ENCODE measurements at places on chromosomes 11 and 22.
A peak's percentile ranks its signal among the peaks of the same experiment; 100 is the strongest.

- peak; percentile 83 for DNase-seq
These were observed 17.1 kb downstream of the MAFF start for GRCh38 chr22:38218661-38219622.

DNA sequence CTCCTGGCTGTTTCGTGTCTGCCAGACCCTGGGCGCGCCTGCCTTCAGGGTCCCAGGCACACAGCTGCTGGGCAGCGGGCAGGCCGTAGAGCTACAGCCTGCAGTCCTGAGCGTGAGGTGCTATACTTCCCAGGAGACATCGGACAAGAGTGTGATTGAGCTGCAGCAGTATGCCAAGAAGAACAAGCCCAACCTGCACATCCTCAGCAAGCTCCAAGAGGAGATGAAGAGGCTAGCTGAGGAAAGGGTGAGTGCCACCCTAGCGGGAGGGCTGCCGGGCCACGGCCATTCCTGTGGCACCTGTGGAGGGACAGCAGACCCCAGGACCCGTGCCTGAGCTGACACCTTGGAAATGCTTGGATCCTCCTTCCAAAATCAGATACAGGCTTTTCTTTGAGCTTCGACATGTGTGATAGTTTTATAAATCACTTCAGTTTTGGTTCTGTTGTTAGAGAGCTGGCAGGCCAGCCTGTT is 7.1 kb upstream of the RANBP1 start:
- DNase-seq = no peak

DNA sequence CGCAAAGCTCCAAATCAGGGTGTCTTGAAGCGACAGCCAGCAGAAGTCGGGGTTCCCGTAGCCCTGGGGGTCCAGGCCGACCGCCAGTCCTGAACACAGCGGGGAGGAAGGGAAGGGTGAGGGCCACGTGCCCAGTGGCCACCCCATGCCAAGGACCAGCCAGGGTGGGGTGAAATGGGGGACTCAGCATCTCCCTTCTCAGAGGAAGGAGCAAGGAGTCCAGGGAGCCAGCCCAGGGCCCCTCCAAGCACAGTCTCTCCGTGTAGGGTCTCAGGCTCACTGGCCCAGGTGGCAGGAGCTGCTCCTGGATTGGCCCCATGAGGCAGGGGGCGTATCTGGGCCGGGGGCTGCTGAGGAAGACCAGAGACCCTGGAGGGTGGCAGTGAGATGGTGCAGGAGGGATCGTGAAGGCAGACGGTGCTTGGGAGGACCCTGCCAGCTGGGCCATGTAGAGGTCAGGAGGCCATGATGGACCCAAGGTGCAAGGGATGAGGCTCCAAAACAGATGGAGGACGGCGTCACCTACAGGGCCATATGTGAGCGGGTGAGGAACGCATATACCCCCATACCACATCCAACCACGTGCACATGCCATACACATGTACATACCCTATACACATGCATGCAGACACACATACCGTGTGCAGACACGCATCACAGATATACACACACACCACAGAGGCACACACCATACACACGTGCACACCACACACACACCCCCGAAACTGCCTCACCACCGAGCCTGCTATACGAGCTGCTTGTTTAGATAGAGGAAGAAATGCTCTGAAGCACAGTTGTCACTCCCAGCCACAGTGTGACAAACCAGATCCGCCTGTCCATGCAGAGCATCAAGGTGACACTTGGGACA is 34.4 kb downstream of the TRMU start:
- DNase-seq = no peak

- DNase-seq = no peak
These were observed 4.1 kb downstream of the SYT13 start for GRCh38 chr11:45282081-45282480.

GRCh38 chr11:58574881-58575280 is 775 bp downstream of the LPXN start:
- DNase-seq = no peak

- DNase-seq = no peak
These were observed 71.4 kb upstream of the LINC01488 start for GRCh38 chr11:69409812-69410645.

DNA sequence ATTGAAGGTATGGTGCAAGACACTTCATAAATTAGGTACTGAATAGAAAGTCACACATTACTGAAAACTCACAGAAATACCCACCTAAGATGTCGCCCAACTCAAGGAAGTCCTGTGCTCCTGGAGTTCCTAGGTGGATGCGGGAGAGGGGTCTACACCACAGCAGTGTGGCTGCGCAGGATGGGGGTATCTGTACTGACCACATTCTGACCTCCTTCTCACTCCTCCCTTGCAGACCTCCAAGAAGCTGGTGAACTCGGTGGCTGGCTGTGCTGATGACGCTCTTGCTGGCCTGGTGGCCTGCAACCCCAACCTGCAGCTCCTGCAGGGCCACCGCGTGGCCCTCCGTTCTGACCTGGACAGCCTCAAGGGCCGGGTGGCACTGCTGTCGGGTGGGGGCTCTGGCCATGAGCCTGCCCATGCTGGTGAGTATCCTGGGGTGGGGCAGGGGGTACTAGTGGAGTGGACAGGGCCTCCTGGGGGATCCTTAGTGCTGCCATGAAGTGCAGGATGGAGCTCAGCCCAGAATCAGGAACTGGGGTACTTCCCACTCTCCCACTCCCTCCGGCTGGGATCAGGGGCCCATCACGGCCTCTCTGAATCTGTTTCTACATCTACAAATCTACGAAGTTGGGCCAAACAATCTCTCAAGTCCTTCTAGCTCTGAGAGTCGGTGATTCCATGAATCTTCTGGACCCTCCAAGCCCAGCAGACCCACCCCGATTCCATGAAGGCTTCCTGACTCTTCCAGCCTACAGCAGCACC is 4.9 kb downstream of the TKFC start:
- DNase-seq = no peak

GRCh38 chr11:120950880-120951279 is 73.0 kb upstream of the TBCEL start:
- no peak for DNase-seq

DNA sequence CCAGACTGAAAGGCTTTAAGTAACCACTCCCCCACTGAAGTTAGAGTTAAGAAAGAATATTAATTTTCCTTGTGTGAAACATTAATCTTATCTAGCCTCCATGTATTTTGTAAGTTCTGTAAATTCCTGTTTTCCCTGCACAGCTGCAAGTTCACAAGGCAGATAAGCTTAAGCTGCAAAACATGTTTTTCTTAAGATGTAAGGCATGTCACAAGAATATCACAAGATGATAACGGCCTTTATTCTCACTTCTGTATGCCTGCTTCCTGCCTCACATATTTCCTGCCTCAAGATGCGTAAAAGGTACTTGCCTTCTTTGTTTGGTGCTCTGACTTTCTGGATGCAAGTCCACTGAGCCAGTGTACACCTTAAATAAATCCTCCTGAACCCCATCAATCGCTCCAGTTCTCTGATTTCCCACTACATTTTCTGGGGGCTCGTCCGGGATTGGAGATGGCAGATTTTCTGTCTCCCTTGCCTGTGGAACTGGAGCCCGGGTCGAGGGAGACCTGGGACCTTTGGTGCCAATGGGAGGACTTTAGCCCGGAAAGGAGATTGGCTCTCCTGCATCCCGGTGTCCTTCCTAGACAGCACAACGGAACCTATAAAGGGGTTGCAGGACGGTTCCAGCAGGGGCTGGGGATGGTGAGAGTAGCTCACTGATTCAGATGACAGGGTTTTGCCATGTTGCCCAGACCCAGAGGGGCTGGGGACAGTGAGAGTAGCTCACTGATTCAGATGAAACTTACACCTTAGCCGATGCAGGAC is 30.2 kb downstream of the PPARA start:
- no peak for DNase-seq

DNA sequence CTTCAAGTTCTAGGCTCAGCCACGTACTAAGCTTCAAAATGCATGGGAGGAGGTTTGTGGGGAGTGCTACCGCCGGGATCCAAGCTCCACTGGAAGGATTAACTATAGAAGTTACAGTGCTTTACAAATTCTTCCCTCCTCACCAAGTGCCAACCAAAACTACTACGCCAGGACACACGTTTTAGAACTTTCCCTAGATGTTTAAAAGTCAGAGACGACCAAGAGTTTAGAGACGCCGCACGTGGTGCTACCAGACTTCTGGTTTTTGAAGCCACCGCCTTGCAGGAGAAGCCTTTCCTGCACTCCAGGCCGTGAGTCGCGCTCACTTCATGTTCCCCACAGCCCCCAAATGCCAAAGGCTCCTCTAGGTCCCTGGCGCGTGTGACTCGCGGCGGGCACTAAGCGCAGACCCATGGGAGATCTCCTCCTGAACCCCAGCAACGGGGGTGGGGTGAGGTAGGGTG is 734 bp downstream of the SNU13 start:
- DNase-seq = no peak

GRCh38 chr11:80155412-80156017 is 714.7 kb upstream of the TENM4 start:
- no peak for DNase-seq

GRCh38 chr22:50434849-50435248 is 40.0 kb downstream of the SBF1 start:
- peak; percentile 15 for DNase-seq

DNA sequence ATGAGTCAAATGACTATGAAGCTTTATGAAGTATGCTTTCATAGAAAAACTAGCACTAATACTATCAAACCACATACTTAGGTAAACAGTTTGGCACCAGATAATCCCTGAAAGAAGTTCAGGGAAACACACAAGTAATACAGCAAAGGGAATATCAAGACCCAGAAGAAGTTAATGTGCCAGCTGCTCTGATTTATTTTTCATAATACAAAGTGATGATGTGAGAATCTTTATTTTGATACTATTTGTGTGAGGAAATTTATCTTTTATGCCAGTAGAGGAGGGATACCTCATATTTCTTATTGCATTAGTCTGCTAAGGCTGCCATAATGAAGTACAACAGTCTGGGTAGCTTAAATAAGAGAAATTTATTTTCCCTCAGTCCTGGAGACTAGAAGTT is 67.7 kb upstream of the ANO3 start:
- no peak for DNase-seq

DNA sequence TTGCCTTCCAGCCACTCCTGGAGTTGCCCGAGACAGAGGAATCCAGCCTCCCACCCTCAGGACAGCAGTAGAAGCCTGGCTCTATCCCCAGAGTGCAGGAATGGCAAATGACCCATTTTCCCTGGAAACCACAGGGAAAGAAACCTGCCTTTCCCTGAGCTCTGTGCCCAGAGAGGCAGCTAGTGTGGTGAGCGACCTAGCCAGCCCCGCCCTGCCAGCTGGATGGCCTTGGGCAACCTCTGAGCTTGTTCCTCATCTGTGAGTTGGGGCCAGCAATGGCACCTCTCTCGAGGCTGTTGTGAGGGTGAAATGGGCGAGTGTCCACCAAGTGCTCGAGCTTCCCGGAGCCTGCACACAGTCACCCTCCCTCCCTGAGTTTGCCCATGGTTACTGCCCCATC is 3.7 kb downstream of the OMP start:
- DNase-seq = no peak

DNA sequence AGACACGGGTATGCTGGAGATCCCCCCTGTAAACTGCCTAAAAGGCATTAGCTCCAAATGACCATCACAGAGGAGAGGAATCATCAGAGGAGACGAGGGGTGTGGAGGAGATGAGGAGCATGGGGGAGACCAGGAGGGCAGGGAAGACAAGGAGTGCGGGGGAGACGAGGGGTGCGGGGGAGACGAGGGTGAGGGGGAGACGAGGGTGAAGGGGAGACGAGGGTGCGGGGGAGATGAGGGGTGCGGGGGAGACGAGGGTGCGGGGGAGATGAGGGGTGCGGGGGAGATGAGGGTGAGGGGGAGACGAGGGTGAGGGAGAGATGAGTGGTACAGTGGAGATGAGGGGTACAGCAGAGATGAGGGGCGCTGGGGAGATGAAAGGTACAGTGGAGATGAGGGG is 17.5 kb upstream of the GAL start:
- DNase-seq = no peak

GRCh38 chr11:125621995-125622394 is 3.0 kb upstream of the CHEK1 start:
- DNase-seq = no peak

GRCh38 chr11:249062-249461 is 12.3 kb downstream of the PSMD13 start:
- DNase-seq = no peak

DNA sequence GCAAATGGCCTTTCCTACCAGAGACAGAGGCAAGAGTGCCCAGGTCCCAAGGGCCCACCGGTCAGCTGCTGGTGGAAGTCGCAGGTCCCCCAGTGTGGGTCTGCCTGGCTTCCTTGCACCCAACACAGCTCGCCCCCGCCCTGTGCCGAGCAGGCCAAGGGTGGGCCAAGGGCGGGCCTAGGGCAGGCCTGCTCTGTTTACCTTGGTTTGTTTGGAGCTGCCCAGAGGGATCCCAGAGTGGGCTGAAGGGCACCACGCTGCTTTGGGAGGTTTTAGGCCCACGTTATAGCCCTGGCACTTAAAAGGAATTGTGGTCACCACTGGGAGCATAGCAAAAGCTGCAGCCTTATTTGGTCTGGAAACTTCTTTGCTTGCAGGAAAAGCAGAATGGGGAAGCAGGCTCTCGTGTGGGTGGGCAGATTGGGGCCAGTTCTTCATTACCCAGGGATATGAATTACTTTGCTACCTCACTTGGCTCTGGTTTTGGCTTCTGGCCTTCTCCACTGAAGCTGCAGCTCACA is 38.0 kb downstream of the MRGPRD start:
- DNase-seq = peak; percentile 77

DNA sequence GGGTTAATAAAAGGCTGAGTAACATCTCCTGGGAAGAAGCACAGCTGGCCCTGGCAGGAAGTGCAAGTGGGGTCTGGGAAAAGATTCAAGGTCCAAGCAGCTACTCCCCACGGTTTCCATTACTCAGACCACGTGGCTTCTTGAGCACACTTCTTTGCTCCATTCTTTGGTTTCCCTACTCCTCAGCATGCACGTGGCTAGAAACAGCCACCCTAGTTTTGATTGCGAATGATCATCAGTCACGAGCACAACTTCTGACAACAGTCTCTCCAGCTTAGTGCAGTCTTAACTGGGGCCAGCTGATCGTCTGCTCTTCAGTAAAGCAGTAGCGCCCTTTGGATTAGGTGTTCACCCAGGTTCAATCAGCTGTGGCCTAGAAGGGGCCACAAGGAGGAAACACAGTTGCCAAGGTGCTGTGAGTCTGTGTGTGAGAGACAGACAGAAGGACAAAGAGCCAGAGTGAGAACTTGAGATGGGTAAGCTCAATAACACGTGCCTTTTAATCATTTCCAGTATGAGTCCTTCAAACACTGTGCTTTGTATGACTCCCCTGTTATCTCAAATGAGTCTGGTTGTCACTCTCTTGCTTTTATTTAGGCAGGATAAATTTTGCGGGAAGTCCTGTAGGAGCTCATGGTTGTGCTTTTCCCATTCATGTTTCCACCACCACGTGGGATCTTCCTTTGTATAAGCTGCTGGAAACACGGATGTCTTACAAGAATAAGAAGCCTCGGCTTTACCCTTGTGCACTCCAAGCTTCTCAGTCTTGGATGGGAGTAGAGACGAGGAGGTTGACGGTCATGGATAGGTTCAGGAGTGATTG is 901 bp upstream of the PARVA start:
- DNase-seq = peak; percentile 86

GRCh38 chr11:44267750-44268613 is 42.0 kb downstream of the ALX4 start:
- no peak for DNase-seq

All from uterus (tissue), 4 donors.